ENCODE measurements at places on chromosomes 2 and 18.

GRCh38 chr2:25109822-25110221 is 58.6 kb downstream of the POMC start:
- no peak for DNase-seq

DNA sequence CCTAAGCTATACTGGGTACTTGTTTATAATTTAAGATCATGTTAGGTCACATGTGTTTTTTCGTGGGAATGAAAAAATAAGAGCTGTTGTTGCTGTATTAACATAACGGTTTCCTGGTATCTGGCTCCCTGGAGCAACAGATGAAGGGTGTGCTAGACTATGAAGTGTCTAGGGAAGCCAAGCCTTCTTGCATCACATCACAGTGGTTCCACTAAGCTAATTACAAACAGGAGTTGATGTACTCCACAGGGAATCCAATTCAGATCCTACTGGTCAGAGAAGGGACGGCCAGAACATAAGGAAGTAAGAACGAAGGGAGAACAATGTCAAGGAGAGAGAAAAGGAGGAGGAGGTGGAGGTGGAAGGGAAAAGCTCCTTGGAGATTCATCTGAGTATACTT is 193.0 kb upstream of the CYP26B1 start:
- peak; percentile 1 for DNase-seq

GRCh38 chr18:199214-199613 is 40.9 kb downstream of the USP14 start:
- DNase-seq, result no peak

DNA sequence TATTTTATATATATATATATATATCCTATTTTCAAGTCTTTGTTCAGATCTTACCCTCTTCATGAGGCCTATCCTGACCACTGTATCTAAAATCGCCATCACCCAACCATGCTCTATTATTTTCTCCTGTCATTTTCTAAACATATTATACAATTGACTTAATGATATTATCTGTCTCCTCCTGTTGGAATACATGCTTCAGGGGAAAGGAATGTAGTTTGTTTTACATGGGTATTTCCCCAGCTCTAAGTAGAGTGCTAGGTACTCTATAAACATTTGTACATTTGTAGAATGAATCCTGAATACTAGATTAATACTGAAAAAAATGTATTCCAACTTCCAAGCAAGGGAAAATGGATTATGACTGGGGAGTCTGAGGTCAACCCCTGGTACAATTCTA is 26.2 kb downstream of the TTC21B start:
- no peak for DNase-seq

All from BJ (cell line).